ENCODE measurements at places on chromosomes 16 and 17.

DNA sequence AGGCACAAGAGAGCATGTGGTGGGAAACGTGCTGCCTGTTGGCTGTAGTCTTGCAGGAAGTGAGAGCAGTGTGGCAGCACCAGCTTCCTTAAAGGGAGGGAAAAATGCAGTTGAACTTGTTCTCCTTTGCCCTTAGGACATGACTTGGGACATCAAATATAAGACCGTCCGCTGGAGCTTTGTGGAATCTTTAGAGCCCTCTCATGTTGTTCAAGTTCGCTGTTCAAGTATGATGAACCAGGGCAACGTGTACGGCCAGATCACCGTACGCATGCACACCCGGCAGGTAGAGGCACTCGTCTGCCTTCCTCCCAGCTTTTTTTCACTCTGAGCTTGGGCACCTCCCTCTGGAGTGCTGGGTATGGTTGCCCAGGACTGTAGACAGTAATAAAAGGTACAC is 23.3 kb downstream of the GPR179 start:
- no peak for DNase-seq

DNA sequence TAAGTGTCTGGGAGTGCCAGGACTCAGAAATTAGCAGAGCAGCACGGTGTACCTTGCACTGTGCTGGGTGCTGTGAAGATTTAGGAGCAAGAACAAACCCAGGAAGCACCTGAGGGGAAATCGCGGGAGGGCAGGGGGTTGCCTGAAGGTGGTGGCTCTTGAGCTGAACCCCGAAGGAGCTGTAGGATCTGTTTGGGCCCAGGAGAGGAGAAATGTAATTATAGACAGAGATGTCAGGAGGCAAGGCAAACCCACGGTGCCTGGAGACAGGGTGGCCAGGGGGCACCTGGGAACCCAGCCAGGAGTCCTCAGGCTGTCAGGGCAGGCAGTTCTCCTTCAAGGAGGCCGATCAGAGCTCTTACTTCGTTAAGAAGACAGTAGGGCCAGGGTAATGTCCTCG is 109.1 kb downstream of the C16orf78 start:
- DNase-seq, result no peak

GRCh38 chr16:7953360-7953759 is 620.7 kb downstream of the RBFOX1 start:
- no peak for DNase-seq

DNA sequence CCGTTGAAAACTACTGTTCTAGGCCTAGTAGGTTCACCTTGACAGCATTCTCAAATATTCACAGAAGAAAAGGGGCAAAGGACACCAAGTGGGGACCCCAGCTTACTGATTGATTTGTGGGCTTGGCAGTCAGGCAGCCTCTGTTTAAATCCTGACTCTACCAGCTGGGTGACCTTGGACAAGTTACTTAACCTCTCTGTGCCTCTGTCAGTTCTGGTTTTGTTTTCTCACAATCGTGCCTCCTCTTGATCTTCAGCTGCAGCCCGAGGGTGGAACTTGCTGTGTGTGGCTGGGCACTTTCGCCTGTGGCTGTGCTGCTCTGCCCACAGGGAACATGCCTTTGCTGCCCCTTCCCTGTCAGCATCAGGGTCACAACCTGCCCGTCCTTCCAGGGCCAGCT is 17.8 kb downstream of the RAP1GAP2 start:
- DNase-seq, result no peak

Data from stimulated activated CD8-positive, alpha-beta memory T cell treated with anti-CD3 and anti-CD28 coated beads, Interleukin-15, amount 100 ng/mL, for 4 hours (primary cell).